NCI-H526 treated with DMSO at 0.1 percent for 48 hours (cell line): ENCODE measurements at places on chromosomes 1 and 21.

DNA sequence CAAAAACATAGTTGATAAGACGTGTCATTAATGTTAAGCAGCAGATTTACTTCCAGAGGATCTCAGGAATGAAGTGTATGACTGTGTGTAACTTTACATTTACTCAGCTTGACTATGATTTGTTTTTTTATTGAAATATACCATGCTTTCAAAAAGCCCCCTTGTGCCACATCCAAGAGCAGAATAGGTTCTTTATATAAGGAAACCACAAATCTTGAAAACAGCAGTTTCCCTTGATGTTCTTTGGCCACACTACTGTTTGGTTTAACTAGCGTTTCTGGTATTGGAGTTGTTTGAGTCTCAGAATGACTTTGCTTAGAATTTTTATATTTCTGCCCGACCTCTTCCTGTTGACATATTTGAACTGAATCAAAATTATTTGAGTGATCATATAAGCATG, 25.0 kb downstream of the LRRC8C start:
- no peak for DNase-seq

DNA sequence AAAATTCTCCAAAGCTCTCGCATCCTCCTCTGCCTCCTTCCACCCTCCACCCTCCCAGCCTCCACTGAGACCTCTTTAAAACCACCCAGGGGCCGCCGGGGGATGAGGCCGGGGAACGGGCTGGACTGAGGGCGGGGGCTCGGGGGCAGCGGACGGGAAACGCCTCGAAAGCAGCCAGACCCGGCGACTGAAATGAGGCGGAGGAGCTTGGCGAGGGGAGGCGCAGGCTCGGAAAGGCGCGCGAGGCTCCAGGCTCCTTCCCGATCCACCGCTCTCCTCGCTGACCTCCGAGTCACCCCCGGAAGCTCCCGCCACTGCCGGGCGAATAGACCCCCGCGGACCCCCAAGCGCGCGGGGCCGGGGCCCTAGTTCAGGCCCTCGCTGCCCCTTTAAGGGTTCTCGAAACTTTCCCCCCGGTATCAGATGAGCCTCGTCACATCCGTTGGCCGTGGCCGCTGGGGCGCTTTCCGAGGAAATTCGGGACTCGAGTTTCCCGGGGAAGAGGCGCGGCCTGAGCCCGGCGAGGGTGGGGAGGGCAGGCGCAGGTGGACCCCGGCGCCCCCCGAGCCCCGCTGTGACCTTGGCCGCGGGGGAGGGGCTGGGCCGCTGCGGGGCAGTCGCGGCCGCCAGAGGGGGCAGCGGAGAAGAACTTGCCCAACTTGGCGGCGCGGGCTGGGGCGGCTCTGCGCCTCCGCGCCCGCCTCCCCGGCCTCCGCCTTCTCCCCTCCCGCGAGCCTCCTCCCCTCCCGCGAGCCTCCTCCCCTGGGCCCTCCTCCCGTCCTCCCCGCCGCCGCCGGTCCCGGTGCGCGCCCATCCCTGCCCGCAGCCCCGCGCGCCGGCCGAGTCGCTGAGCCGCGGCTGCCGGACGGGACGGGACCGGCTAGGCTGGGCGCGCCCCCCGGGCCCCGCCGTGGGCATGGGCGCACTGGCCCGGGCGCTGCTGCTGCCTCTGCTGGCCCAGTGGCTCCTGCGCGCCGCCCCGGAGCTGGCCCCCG, at the start of gene BACE2:
BACE2 (plus strand) TSS at position 813 of the 995 bp plus-strand sequence; CDS start at position 917, 104 bp downstream.
- DNase-seq = peak; percentile 28

GRCh38 chr1:40003156-40004093, 37.1 kb upstream of the CAP1 start:
- DNase-seq = no peak

DNA sequence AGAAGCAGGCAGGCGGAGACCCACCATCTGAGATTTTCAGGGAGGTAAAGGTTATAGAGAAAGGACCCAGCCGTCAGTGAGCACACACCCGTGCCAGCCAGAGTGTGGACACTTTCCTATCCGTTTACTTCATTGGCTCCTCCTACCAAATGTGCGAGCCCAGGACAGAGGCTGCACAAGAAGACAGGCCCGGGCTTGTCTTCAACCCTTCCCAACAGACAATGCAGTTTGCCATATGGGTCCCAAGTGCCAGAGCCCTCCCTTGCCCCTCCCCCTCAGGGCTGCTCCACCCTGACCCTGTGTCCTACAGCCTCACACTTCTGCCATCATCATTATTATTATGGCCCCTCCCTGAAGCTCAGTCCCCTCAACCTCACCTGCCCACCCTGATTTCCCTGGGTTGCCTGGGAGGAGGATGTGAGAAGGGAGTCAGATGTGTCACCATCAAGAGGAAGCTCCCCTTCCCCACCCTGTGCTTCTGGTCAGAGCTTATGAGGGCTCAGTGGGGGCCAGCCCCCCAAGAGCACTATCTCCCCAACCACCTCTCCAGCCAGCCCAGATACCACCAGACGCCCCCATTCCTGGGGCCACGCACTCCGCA, 9.4 kb downstream of the LAPTM5 start:
- peak; percentile 90 for DNase-seq

DNA sequence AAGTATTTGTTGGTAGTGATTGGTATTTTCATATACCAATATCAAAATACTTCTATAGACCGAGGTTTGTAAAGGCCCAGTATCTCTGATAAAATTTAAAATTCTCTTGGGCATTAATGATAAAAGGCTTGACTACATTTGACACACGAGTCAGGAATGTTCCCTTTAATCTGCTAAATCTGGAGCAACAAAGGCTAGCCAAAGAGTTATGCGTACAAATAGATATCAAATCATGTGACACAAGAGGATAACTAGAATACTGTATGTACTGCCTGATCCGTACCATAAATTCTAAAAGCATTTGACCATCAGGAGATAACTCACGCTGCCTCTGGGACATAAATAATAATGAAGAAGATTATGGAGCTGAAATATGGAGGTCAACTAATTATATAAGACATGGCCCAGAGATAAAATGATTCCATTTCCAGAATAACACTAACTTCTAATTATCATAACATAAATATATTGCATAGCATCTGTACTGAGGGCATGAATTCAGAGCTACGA, 64.2 kb upstream of the SH3GLB1 start:
- DNase-seq = no peak

GRCh38 chr1:216614011-216614934, 109.0 kb downstream of the ESRRG start:
- DNase-seq = no peak

DNA sequence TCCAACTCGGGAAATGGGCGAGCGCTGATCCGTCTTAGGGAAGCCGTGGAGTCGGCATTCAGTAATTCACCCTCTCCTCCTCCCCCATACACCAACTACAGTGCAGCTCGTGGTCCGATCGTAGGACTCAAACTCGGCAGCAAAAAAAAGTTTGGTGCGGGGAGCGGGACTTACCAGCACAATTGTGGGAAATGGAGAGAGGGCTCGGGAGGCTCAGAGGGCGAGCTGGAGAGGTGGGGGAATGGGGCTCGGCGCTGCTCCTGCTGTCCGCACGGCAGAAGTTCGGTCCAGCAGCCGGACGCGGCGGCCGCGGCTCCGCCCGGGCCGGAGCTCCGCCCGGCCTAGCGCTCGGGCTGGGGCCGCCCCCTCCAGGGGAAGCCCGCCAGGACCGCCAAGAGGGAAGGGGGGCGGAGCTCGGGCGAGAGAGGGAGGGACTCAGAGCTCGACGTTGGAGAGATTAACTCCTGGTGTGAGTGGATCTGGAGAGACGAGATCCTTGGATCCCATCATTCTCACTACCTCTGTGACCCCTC, 676 bp upstream of the PIAS3 start:
- DNase-seq = peak; percentile 95

DNA sequence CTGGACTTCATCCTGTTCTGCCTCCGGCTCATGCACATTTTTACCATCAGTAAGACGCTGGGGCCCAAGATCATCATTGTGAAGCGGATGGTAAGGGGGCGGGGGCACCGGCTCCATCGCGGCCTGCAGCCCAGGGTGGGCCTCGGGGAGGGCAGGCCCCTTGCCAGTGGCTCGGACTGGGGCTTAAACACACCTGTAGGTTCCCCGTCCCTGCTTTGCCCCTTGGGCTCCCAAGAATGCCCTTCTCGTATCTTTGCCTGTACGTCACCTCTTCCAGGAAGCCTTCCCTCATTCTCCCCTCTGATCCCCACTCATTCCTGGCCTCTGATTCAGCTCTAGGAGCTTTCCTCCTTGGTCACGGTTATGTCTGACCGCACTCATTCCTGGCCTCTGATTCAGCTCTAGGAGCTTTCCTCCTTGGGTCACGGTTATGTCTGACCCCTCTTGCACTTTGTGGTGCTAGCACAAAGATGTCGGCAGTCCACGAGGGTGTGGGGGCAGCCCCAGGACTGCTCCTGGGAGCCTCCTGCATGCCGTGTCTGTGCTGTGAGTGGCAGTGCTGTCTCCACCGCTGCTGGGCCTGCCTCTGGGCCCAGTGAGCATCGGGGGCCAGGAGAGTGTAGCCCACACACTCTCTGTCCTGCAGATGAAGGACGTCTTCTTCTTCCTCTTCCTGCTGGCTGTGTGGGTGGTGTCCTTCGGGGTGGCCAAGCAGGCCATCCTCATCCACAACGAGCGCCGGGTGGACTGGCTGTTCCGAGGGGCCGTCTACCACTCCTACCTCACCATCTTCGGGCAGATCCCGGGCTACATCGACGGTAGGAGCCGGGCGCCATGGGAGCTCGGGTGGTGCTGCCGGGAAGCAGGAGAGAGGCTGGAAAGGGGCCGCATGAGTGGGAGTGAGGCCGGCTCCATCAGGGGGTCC, 49.1 kb upstream of the LRRC3 start:
- DNase-seq = no peak

- DNase-seq = no peak
Observed at GRCh38 chr1:27220096-27220495, 14.3 kb upstream of the WDTC1 start.

DNA sequence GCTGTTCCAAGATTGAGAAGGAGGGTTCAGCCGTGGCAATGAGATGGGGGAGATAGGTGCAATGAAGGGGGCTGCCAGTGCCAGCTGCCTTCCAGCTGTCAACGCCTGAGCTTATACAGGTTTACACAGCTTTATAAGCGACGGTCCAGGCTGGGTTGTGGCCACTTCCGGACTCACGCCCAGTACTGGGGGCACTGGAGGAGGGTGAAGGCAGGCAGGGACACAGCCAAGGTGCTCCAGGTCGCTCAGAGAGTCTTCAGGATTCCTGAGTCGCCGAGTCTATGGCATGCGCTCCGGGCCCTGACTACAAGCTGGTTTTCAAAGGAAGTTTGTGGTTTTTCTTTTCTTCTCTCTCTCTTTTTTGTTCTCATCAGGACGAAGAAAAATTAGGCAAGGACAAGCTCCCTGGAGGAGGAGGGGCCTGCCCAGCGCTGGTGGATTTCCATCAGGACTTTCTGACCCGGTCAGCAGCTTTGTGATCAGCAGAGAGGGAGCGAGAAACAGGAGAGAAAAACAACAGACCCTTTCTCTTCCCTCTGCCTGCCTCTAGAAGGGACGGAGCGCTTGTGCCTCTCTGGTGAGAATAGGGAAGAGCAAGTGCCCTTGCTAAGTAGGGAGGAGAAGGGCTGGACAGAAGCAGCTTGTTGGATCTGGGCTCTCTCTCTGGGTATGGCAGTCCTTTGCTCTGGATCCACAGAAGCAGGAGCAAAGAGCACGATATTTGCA, at the start of gene MINDY1:
MINDY1 (minus strand) TSS at position 576 of the 726 bp plus-strand sequence. CDS start 4,285 bp downstream, outside the sequence.
- DNase-seq = peak; percentile 98

DNA sequence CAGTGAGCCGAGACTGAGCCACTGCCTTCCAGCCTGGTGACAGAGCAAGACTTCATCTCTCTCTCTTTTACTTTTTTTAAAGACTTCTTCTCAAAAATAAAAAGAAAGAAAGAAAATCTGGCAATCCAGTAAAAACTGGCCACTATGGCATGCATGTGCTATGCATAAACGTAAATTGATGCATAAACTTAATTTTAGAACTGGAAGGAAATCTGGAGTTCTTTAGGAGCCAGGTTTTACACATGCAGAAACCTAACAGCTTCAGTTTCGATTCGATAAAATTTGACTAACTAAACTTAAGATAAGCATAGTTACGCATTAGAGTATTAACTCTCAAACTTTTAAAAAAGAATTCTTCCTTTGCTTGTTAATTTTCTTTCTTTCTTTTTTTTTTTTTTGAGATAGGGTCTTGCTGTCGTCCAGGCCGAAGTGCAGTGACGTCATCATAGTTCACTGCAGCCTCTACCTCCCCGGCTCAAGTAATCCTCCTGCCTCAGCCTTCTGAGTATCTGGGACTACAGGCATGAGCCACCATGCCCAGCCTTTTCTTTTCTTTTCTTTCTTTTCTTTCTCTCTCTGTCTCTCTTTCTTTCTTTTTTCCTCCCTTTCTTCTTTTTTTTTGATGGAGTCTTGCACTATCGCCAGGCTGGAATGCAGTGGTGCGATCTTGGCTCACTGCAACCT, 11.9 kb upstream of the LGALS8 start:
- DNase-seq = no peak

DNA sequence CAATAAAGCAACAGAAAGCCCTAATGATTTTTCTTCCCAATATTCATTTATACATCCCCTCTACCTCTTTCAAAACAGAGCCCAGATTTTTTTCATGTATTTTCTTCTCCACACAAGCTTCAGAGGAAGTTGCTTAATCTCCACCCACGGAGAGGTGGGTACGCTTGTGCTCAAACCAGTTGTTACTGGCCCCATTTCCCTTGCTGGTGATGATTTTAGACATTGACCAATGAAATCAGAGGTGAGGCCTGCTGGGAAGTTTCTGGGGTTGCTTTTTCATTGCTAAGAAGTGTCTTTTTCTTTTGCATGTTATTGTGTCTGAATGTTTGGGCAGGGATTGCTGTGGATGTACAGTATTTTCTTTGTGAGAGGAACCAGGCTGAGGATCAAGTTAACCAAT, 448.1 kb upstream of the B3GALT2 start:
- no peak for DNase-seq

DNA sequence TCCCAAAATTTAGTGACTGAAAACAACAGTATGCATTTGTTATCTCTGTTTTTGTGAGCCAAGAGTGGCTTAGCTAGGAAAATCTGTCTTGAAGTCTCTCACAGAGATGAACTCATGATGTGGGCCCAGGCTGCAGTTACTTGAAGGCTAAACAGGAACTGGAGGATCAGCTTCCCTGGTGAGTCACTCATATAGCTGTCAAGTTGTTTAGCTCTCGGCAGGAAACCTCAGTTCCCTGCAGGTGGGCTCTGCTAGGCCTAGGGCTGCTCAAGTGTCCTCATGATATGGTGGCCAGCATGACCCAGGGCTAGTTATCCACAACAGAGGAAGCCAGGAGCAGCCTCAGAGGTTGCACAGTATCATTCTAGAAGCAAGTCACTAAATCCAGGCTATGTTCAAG, 30.2 kb upstream of the DDX59 start:
- DNase-seq = no peak

- no peak for DNase-seq
Observed at GRCh38 chr1:171258429-171258828, 10.1 kb downstream of the FMO1 start.
